ENCODE measurements at places on chromosomes 13 and 19.

DNA sequence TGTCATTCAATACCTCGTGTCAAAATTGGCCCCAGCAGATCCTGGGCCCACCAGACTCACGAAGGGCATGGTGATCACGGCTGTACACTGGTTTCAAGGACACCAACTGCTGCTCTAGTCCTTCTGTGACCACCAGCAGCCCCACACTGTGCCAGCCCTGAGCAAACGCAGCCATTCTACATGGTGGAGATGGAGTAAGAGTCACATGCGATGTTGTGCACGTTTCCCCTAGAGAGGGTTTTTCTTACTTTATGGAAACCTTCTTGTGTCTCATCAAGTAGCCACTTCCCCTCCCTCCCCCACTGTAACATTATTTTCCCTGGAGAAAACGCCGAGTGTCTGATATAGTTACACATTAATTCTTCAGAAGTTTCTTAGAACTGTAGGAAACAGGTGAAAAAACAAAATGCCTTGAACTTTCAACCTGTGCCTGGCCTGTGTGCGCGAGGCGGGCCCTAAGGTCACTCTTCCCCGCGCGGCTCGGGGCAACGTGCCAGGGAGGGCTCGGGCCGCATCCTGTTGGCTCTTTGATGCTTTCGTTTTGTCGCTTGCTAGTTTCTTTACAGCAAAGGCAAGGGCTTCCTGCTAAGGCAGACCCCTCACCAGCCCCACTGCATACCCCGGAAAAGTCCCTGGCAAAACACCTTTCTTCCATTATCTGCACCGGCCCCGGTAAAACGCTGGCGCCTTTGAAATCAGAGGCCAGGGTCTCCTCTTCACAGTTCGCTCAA, 44.6 kb downstream of the GGACT start:
- DNase-seq: no peak

DNA sequence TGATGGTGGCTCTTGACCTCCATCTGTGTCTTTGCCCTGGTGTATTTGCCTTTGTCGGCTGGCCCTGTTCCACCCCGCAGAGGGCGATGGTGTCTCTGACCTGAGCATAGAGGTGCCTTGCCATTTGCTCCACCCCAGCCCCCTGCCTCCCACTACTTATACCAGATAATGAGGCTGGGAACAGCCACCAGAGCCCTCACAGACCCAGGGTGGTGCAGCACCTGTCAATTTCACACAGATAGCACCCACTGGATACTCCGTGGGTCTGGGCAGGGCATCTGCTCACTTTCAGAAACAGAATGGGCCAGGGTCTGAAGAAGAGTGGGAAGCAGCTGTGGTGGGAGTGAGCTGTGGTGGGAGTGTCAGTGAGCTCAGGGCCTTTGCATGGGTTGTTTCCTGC, 4.1 kb downstream of the ZNF536 start:
- no peak for DNase-seq

DNA sequence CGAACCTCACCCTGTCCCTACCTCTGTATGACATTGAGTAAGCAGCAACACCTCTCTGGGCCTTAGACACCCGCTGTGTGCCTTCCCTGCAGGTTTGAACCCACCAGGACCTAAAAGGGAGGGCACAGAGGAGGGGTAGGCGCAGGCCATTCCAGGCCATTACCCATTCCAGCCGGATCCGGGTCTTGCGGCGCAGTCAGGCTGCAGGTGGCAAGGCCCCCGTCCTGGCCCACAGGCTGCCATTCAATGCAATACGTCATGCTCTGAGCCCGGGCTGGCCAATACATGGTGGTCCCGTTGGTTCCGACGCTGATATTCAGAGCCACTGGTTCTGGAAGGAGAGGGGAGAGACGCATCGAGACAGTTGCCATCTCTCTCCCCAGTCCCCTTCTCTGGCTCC, 17.4 kb downstream of the IL12RB1 start:
- DNase-seq: no peak

DNA sequence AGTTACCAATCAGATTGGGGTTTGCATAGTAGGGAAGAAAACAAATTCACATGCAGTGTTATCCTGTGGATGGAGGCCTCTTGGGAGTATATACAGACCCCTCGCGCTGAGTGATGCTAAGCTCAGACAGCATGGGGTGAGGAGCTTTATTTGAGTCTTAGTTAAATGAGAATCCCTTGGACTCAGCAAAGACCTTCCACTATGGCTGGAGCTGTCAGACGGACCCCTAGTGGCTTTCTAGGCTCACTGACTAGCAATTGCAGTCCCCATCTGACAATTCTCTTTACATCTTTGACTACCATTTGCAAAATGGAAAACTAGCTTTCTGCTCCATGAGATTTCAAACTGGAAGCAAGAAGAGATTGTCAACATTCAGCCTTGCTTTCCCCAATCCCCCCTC, 90.4 kb downstream of the STOML3 start:
- no peak for DNase-seq

- DNase-seq: no peak
Measured at GRCh38 chr13:63088226-63088625, 1672.6 kb upstream of the PCDH20 start.

GRCh38 chr13:49528161-49528560, 32.4 kb downstream of the PHF11 start:
- no peak for DNase-seq

GRCh38 chr13:47033216-47033615, 136.4 kb upstream of the HTR2A start:
- DNase-seq: no peak

GRCh38 chr13:25111585-25111956, 15.6 kb downstream of the PABPC3 start:
- DNase-seq: no peak

GRCh38 chr19:49151267-49152118, 3.7 kb downstream of the HRC start:
- DNase-seq: peak; percentile 80

DNA sequence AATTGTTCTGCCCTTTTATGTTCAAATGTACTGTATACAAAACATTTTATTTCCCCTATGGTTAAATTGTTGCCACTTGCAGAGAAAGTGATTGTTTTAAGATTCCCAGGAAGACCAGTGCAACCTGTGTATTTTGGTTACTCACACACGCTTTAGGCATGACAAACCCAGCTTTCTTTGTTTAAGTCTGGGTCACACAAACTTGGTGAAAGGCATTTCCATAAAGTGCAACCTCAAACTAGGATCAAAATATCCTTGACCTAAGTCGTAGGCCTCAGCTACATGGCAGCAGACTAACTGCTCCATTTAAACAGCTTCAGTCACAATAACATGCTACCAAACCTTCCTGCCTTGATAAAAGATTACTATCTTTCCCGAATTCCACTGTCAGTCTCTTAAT, 639.0 kb upstream of the PRR20A start:
- no peak for DNase-seq

DNA sequence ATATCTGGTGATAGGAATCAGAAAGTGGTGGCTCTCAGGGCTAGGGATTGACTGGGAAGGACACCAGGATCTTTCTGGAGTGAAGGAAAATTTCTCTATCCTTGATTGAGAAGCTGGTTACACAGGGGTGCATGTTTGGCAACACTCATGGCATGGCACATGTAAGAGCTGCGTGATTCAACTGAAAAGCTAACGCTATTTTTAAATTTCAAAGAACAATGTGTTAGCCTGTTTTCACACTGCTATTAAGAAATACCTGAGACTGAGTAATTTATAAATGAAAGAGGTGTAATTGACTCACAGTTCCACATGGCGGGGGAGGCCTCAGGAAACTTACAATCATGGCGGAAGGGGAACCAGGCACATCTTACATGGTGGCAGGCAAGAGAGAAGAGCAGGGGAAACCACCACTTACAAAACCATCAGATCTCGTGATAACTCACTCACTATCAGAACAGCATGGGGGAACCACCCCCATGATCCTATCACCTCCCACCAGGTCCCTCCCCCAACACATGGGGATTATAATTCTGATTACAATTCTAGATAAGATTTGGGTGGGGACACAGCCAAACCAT, 7.4 kb downstream of the SIGLEC8 start:
- DNase-seq: no peak

GRCh38 chr13:67071918-67072598, 158.1 kb downstream of the PCDH9 start:
- DNase-seq: no peak

GRCh38 chr13:75391432-75392100, 90.4 kb downstream of the TBC1D4 start:
- no peak for DNase-seq

- no peak for DNase-seq
Measured at GRCh38 chr19:48478339-48479256, 9.4 kb downstream of the CYTH2 start.

GRCh38 chr13:102863590-102863989, 17.8 kb downstream of the ERCC5 start:
- no peak for DNase-seq

- DNase-seq: no peak
Measured at GRCh38 chr13:90872491-90873025, 474.9 kb upstream of the MIR17HG start.

GRCh38 chr13:43787997-43788396, 1.2 kb upstream of the ENOX1 start:
- no peak for DNase-seq

DNA sequence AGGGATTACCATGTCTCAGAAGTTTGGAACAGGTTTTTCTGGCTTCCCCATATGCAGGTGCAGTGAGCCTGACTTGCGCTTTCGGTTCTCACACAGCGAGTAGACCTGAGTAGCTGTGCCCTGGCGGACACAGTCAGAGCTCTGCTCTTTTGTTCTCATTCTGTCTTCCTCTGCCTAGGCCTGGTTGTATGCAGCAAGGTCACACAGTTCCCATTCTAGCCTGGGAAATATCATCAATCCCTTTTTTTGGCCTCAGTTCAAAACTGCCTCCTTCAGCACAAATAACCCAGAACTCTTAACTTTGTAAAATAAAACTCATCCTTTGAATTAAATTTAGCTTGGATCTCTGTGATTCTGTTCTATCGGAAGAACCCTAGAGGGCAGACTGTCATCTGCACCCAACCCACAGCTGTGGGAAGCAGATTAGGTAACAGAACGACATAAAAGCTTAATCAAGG, 10.2 kb downstream of the OXGR1 start:
- peak; percentile 79 for DNase-seq

GRCh38 chr19:44951179-44952159, 3.7 kb upstream of the CLPTM1 start:
- peak; percentile 74 for DNase-seq

- DNase-seq: peak; percentile 52
Measured at GRCh38 chr19:7509625-7510024, 6.3 kb upstream of the ZNF358 start.

- DNase-seq: no peak
Measured at GRCh38 chr19:55683449-55684261, 8.6 kb downstream of the EPN1 start.

DNA sequence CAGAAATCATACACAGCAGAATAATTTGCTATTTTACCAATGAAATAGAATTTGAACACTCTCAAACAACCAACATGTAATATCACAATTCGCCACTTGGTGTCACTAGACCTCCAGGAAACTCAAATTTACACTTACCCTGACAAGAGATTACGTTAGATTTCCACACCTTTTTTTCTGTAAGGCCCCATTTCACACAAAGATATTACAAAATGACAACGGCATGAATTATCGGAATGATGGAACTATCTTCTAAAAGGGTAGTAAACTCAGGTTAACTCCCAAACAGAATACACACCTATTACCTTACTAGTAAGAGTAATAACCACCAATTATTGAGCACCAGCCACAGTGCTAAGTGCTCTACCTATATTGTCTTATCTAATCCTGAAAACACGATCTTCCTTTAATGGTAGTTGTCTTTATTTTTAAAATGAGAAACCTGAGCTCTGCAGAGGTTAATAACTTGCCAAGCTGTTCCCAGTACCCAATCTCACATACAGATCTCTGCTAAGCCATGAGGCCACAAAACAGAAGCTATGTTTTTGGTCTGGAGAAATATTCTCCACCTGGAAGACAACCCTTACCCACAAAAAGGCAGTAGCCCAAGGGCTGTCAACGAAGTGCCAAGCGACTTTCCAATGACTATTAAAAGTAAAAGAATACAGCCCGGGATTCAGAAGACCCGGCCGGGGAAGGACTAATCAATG, 152.4 kb downstream of the DCLK1 start:
- DNase-seq: peak; percentile 31

DNA sequence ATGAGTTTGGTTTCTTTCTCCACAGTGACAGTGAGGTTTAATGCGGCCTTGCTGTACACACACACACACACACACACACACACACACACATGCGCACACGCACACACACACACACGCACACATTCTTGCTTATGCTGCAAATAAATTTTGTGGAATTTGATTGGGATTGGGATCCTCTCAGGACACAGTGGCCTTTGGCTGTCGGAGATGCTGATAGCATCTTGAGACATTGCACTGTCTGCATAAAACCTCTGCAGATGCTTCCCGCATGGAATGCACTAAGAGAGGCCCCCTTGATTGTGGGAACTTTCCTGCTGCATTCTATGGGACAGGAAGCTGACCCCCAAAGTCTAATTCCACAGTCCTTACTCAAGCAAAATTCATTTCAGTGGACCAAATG, 145.6 kb downstream of the FLT1 start:
- DNase-seq: no peak

- no peak for DNase-seq
Measured at GRCh38 chr13:110628477-110628793, 13.1 kb downstream of the NAXD start.

- no peak for DNase-seq
Measured at GRCh38 chr13:30744681-30745077, 9.3 kb downstream of the ALOX5AP start.

DNA sequence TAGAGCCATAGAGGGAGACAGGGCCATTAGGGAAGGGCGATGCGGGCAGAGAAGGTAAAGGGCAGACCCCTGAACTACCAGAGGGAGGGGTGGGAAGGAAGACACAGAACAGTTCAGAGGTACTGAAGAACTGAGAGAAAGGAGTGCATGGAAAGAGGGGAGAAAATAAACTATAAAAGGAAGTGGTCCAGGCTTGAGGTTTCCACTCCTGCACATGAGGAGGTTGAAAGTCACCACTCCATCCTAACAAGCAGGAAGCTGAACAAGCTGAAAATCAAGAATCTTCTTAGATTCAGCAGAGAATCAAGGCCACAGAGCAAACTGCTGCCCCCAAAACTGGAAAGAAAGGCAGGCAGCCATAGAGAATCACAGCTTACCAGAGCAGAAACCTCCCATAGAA, 45.1 kb downstream of the MIPEP start:
- DNase-seq: no peak

DNA sequence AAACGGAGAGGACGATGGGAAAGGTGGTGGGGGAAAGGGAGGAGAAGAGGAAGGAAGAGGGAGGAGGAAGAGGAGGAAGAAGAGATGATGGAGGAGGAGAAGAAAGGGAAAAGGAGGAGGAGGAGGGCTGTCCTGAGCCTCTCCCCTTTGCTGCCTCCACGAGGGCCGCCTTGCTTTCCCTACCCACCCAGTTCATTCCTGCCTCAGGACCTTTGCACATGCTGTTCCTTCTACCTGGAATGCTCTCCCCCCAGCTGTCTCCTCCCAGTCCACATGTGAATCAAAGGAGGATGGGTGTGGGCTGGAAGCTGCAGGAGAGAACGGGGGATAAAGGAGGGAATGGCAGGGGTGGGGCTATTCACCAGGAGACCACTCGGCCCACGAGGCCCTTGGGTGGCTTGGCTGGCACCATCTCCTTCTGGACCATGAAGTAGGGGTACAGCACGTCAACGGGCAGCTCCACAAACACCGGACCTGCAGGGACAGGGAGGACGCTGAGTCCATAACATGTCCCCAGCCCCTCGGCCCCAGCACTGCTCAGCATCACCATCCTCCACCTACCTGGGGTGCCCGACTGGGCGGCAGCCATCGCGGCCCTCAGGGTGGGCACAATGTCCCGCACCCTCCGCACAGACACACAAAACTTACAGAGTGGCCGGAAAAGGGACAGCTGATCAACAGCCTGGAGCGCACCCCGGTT, 15.3 kb downstream of the SYDE1 start:
- no peak for DNase-seq
